Stimulated activated CD4-positive, alpha-beta T cell treated with anti-CD3 and anti-CD28 coated beads, Interleukin-1b, Interleukin-23, amount 100 ng/mL, for 1 hour (primary cell): ENCODE measurements at places on chromosomes 4 and X.

- no peak for DNase-seq
Measured at GRCh38 chrX:15911734-15912550, 57.3 kb upstream of the AP1S2 start.

- DNase-seq = no peak
Measured at GRCh38 chr4:2650276-2650675, 105.9 kb downstream of the TNIP2 start.

DNA sequence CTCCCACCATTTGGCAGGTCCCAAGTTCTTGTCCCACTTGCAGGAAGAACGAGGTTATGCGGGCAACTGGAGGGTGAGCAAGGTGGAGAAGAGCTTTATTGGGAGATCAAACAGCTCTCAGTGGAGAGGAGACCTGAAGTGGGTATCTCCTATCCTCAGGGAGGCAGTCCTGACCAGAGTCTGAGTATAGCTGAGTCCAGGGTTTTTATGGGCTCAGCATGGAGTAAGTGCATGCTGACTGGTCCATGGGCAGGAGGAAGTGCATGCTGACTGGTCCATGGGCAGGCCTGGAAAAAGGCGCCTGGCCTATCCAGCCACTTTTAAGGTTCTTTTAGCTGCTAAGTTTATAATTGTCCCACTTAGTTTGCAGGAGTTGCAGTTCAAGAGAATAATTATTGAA is 7.4 kb upstream of the HNRNPD start:
- no peak for DNase-seq

DNA sequence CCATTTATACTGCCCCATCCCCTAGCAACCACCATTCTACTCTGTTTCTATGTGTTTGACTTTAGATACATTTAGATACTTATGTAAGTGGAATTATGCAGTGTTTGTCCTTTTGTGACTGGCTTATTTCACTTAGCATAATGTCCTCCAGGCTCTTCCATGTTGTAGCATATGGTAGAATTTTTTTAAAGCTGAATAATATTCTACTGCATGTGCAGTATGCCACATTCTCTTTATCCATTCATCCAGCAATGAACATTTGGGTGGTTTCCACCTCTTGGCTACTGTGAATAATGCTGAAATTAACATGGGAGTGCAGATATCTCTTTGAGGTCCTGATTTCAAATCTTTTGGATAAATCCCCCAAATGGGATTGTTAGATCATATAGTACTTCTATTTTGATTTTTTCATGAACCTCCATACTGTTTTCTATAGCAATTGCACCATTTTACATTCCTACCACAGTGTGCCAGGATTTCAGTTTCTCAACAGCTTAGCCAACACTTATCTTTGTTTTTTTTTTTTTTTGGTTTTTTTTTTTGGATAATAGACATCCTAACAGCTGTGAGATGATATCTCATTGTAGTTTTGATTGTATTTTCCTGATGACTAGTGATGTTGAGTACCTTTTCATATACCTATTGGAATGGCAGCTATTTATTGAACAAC is 105.9 kb upstream of the LNX1 start:
- no peak for DNase-seq

DNA sequence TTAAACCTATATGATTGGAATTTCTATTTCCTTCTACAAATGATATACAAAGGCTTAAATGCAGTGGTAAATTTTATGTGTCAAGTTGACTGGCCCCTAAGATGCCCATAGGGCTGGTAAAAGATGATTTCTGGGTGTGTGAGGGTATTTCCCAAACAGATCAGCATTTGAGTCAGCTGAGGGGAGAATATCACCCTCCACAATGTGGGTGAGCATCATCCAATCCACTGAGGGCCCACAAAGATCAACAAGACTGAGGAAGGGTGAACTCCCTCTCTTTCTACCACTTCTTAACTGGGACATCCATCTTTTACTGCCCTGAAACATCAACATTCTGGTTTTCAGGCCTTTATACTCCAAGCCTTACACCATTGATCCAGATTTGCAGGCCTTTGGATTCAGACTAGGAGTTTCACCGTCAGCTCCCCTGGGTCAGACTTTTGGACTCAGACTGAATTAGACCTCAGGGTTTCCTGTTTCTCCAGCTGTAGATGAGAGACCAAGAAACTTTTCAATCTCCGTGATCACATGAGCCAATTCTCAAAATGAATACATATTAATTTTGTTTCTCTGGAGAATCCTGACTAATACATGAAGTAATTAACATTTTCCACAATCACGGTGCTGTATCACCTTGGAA is 1020.7 kb upstream of the SLIT2 start:
- no peak for DNase-seq
